A549 treated with dexamethasone at 1 μM for 4 hours (cell line): ENCODE measurements at places on chromosomes 1 and 21. TPM values are rescaled to one million over a fixed set of nuclear protein-coding genes. Genes with fewer than 3 reads are reported as not detected.

CTH gene
- total RNA-seq: 1.1 to 2.0 TPM (median 1.4 TPM) in 5 replicates

OR10K1 gene
- not detected in 5 replicates for total RNA-seq

AMY1B gene
- total RNA-seq: not detected in 5 replicates

LAMC2 gene
- total RNA-seq: 16.0 to 21.3 TPM (median 17.9 TPM) in 5 replicates

SLC44A3 gene
- total RNA-seq: 1.3 to 1.8 TPM (median 1.7 TPM) in 5 replicates

ADGRB2 gene
- total RNA-seq: 3.9 to 5.6 TPM (median 4.9 TPM) in 5 replicates
